ENCODE measurements at places on chromosomes 7 and 10.

DNA sequence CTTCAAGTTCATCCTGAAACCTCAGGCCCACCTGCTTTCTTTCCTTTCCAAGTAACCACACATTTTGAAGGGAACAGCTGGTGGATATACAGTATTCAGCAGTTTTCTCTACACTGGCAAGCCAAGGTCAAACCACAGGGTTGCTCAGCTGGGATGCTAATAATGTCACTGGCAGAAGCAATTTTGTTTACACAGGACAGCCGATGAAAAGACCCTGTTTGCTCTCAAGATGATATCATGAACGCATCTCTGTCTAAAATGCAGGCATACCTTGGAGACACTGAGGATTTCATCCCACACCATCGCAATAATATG is 186.2 kb downstream of the USP6NL start:
- no peak for DNase-seq

GRCh38 chr10:17335065-17335464 is 107.0 kb downstream of the VIM start:
- DNase-seq: no peak

GRCh38 chr10:52135101-52135500 is 179.0 kb upstream of the DKK1 start:
- no peak for DNase-seq

DNA sequence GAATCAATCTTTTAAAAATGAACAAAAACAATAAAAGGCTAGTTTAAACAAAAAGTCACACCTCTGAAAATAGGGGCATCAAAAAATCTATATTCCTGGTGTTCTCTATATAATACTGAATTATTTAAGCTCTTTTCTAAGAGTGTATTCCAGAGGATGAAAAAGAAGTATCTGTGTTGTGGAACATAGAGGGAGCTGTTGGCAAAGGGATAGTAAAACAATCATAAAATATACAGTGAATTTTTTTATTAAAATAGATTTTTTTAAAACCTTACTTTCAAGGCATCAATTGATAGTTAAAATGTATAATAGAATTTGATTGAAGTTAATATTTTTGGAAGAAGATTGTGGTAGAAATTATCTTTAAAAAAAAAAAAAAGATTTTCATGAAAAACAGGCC is 1409.1 kb upstream of the CELF2 start:
- no peak for DNase-seq

GRCh38 chr7:365593-365992 is 75.6 kb downstream of the FOXL3 start:
- no peak for DNase-seq

GRCh38 chr10:34826857-34827766 is 12.0 kb upstream of the PARD3 start:
- DNase-seq: no peak

DNA sequence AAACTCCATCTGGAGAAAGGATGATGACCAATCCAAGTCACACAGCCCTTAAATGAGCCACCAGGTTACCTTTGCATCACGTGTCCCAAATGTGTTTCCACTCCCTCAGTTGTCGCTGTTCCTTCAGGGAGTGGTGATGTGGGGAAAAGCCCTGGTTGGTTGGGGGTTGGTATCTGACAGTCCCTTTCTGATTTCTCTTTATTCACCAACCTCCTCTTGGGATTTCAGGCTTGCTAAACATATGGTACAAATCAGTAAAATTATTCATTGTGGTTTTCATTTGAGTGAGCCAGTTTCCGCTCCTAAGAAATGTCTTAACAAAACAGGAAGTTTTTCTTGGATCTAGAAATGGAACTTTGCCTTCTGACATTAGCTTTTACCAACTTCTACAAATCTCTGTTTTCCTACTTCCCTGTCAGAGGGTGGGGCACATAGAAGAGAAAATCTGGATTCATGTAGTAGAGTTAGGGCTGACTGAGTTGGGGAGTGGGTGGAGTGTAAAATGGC is 40.0 kb upstream of the KMT2E start:
- DNase-seq: no peak

DNA sequence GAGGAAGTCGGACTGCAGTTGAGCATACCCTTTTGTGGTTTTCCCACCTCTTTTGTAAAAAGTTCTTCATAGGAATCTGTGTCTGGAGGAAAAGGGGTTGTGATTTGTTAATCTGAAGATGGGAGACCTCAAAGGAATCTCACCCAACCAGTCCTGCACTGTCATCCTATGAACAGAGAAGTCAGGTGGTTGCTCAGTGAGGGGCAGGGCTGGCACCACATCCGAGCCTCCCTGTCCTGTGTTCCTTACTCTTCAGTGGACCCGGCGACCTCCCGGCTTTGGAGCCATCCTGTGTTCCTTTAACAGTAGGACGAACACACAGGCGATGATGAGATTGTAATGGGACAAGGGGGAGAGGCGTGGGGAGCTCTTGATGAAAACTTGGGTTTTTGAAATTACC is 2.8 kb upstream of the MGMT start:
- no peak for DNase-seq

GRCh38 chr7:53485354-53485753 is 449.9 kb downstream of the POM121L12 start:
- DNase-seq: no peak

DNA sequence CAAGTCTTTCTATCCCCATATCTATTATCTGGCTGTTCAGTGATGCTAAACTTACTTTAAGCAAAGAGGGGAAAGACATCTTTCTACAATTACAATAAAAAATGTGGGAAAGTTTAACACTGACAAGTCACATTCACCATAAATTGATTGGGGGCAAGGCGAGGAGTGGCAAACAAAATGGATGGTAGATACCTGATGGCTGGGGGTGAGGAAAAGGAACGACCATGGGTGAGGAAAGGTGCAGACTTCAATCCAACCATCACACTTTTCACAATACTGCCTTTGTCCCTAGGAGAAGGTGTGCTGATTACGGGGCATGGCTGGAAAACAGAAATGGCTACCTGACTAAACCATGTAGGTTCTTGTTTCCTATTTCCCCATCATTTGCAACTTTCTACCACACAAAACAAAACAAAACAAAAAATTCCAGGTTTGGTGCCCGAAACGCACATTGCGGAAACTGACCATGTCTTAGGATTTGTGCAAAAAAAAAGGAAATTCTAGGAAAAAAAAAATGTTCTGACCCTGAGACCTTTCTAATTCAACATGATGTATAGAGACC is 3.8 kb downstream of the RELN start:
- no peak for DNase-seq

GRCh38 chr10:70914316-70914864 is 26.0 kb upstream of the PCBD1 start:
- DNase-seq: no peak

GRCh38 chr7:157652161-157652953 is 315.6 kb downstream of the DNAJB6 start:
- DNase-seq: no peak

DNA sequence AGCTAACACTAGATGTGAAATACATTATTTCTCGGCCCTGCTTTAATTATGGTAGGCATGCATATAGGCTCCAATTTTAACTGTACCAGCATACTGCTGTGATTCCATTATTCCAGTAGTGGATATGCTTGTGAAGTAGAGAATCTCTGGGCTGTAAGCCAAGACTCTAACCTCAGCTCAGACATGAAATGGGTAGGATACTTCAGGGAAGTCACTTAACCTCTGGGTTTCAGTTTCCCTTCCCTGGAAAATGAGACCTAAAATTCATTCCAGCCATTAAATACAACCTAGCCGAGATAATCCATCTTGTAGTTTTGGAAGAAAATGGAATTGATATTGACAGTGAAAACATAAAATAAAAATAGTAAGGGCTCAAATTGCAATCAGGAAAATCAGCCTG is 59.6 kb upstream of the TRIL start:
- no peak for DNase-seq

DNA sequence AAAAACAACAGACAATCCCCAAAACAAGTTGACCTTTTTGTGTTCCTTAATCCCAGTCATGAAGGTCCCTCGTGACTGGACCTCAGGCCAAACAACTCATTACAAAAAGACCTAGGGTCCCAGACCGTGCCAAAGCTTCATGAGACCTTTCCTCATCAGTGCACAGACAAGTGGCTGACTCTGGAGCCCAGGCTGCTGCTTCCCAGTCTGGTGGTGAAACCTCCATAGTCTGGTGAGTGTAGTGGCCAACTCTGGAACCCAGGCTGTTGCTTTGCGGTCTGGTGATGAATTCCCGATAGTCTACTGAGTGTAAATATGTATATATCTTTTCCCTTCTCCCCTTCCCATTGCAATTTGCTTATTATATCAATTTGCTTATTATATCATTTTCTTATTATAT is 22.1 kb upstream of the SLC18A3 start:
- DNase-seq: no peak

DNA sequence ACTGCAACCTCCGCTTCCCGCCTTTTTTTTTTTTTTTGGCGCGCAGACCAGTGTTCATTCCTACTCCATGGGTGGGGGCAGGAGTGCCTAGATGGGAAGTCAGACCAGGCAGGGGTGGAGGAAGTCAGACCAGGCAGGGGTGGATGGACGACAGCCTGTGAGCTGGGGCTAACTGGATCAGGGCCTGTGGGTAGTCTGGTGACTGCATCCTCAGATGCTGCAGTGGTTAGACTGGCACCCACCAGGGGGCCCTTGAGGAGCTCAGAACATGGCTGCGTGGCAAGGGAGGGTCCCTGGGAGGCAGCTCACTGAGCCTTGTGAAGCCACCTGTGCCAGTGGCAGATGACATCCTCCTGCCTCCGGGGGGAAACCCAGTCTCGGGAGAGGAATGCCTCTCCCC is 35.1 kb downstream of the RCC1L start:
- no peak for DNase-seq

- no peak for DNase-seq
Measured at GRCh38 chr7:130881091-130881798, 147.2 kb upstream of the KLF14 start.

GRCh38 chr10:122468307-122468925 is 7.1 kb downstream of the HTRA1 start:
- DNase-seq: no peak

GRCh38 chr7:29319719-29320521 is 125.3 kb downstream of the CHN2 start:
- no peak for DNase-seq

DNA sequence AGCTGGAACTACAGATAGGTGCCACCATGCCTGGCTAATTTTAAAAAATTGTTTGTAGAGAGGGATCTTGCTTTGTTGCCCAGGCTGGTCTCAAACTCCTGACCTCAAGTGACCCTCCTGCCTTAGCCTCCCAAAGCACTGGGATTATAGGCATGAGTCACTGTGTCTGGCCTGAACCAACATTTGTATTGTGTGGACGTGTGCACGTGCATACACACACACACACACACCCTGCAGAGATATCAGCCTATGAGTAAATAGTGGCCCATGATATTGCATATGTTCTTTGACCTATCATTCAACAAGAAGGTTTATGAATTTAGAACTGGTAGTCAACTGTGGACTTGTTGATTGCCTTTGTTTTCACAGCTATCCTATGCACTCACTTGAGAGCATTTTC is 161.6 kb downstream of the BAMBI start:
- DNase-seq: no peak

GRCh38 chr7:91787931-91788330 is 92.6 kb downstream of the MTERF1 start:
- DNase-seq: no peak

DNA sequence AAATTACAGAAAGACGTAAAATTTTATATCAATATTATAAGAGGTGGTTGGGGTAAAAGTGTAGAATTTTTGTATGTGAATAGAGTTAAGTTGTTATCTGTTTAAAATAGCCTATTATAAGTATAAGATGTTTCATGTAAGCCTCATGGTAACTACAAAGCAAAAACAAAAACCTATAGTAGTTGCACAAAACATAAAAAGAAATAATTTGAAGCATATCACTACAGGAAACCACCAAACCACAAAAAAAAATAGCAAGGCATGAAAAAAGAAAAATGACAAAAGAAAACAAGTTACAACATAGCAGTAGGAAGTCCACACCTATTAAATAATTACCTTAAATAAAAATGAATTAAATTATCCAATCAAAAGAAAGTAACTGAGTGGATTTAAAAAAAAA is 12.4 kb upstream of the GSTK1 start:
- no peak for DNase-seq

- no peak for DNase-seq
Measured at GRCh38 chr10:91103384-91104192, 116.9 kb upstream of the PCGF5 start.

DNA sequence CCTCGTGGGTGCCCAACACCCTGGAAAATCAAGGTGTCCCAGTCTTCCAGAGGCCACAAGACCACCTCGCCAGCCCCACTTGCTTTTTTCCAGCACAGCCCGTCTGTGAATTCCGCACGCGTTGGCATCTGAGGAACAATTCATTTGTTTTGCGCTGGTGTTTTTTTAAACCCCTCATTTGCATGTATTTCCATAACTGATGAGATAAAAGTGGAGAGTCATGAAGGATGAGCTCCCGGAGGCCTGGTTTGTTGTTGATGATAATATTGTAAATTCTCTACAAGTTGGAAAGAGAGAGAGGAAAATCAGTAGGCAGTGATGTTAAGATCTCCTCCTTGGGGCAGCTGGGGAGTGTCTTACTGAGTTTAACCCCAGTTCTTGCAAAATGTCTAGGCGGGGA is 34.6 kb downstream of the SLC29A3 start:
- DNase-seq: no peak

GRCh38 chr10:99855479-99856071 is 73.1 kb downstream of the ABCC2 start:
- no peak for DNase-seq

GRCh38 chr7:119086026-119086425 is 861.5 kb downstream of the ANKRD7 start:
- no peak for DNase-seq

DNA sequence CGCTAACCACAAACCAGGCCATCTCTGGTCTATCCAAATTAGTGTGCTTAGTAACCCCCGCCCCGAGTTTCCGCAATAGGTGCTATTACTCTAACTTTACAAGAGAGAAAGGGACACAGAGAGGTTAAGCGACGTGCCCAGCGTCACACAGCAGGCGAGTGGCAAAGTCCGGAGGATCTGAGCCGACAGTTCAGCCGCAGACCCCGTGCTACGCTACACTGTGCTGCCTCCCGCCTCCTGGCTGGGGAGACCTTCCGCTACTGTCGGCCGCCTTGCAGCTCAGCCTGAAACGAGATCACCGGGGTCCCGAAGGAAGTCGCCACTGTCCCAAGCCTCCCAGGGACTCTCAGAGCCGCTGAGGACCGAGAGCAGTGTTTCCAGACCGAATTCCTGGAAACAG is 799 bp downstream of the INTS1 start:
- no peak for DNase-seq

DNA sequence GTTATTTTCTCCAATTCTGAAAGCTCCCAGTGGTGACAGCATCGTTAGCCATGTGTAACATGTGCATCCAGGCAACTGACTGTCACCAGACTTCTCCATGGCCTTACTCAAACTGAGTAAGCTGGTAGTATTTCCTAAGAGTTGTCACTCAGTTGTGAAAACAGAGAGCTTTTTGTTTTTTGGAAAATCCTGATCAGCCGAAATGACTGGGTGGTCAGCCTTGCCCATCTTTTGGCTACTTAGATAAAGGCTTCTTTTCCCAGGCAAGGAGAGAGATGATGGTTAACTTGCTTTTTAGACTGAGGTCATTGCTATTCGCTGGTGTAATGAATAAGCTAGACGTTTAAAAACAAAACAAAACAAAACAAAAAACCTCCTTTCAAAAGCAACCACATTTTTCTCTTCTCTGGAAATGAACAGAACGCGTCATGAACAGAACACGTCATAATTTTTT is 159.5 kb upstream of the KLF14 start:
- DNase-seq: no peak

Measured in esophagus squamous epithelium (tissue), 5 donors.